ENCODE measurements at places on chromosomes 12 and 14.
A peak's percentile ranks its signal among the peaks of the same experiment; 100 is the strongest.

DNA sequence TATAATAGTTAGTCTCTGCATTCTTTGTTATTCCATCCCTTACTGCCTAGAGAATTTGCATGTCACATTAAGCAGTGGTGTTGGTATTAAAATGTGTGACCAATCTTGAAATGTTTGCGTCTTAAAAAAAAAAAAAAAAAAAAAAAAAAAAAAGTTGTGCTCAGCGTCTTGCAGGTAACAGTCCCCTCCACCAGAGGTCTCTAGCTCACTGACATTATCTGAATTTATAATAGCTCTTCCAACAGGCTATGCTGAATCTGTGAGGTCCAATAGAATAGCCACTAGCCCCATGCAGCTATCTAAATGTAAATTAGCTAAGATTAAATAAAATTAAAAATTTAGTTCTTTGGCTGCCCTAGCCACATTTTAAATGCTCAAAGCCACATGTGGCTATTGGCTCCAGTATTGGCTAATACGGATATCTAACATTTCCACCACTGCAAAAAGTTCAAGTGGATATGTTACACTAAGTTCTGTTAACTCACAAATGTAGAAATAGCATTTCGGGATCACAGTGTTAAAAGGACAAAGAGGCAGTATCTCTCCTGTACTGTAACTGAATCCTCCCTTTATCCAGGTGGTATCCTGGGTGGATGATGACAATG lies 28.7 kb downstream of the NKX2-8 start:
- ATAC-seq = no peak

GRCh38 chr12:8668441-8668840 lies 5.8 kb upstream of the MFAP5 start:
- ATAC-seq = no peak

- ATAC-seq = no peak
These were observed 174.4 kb upstream of the RPH3A start for GRCh38 chr12:112617153-112617505.

GRCh38 chr12:50055831-50056638 lies 1.4 kb upstream of the ASIC1 start:
- ATAC-seq = peak; percentile 68

GRCh38 chr14:88476825-88477224 lies 78.0 kb downstream of the PTPN21 start:
- ATAC-seq = no peak

GRCh38 chr12:12715459-12716150 lies 1.6 kb upstream of the CDKN1B start:
- ATAC-seq = peak; percentile 59
